ENCODE measurements at places on chromosomes 16 and 17.
A peak's percentile ranks its signal among the peaks of the same experiment; 100 is the strongest.

- no peak for DNase-seq
These were observed 21.6 kb upstream of the RHOT1 start for GRCh38 chr17:32120716-32121115.

GRCh38 chr16:27430512-27430911, 28.5 kb downstream of the IL21R start:
- DNase-seq = no peak

GRCh38 chr17:72119873-72120641, 763 bp upstream of the SOX9 start:
- DNase-seq = peak; percentile 31

GRCh38 chr16:75379339-75379738, 54.0 kb downstream of the CFDP1 start:
- peak; percentile 12 for DNase-seq

GRCh38 chr17:7837408-7838088, 3.5 kb downstream of the KDM6B start:
- no peak for DNase-seq

Measured in HCEC 1CT (cell line).